Hematopoietic multipotent progenitor cell treated with erythropoietin and hydrocortisone succinate and interleukin-3 and kit ligand, for 15 days (in vitro differentiated cells): ENCODE measurements at places on chromosomes 3 and 15.

DNA sequence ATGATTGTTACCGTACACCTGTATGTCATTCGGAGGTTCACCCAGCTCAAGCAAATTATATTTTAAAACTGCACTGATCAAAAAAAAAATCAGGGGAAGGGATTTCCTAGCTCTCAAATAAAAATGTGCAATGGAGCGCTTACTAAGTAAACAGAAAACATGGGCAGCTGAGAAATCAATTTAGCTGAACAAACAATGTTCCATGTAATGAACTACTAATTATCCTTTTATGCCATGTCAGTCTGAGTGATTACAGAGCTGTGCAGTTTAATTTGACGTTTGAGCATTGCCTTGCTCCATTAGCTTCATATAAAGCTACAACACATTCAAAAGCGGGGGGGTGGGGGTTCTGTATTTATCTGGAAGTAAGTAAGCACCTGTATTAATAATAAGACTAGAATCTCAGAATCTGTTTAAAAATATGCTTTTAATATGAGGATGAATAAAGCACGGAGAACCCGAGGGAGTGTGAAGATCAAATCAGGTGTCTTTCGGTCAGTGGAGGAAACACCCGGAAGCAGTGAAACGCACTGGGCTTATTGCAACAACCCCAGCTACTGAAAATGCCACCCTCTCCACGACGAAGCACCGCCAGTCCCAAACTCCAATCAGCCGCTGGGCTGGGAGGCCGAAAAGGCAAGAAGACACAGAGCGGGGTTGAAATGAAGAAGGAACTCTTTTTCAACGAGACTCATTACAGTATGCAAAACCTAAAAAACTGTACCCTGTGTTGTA lies 196.5 kb upstream of the ATP11B start:
- no peak for DNase-seq

DNA sequence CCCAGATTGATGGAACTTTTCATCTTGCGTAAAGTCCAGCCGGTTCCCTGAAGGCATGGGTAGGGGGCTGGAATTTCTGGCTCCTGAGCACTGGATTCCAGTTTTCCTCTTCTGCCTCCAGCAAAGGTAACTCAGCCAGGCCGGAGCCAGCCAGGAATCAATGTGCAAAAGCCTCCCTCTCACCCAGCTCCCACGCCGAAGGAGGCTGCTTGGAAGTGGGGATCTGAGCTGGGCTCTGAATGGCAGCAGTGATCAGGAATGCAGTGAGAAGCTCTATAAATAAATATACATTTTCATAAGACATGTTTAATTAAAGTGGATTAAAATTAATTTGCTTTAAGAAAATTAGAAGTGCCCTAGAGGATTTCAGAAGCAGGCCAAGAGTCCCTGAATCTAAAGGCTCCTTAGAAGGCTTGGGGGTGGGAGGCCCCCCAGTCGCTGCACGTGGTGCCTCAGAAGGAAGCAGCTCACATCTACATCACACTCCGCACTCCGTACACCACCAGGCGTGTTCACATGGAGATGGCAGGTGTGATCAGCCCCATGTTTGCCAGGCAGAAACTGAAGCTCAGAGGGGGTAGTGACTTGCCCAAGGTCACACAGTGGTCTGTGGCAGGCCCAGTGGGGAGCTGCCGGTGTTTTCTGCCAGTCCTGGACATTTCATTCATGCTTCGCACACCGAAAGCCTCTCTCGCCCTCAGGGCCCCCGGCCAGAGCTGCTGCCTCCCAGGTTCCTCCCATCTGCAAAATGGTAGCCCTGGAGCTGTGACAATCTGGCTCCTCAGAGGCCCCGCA lies 148.6 kb upstream of the LINGO1 start:
- no peak for DNase-seq

- no peak for DNase-seq
Measured at GRCh38 chr15:63490345-63491034, 13.9 kb upstream of the USP3 start.

DNA sequence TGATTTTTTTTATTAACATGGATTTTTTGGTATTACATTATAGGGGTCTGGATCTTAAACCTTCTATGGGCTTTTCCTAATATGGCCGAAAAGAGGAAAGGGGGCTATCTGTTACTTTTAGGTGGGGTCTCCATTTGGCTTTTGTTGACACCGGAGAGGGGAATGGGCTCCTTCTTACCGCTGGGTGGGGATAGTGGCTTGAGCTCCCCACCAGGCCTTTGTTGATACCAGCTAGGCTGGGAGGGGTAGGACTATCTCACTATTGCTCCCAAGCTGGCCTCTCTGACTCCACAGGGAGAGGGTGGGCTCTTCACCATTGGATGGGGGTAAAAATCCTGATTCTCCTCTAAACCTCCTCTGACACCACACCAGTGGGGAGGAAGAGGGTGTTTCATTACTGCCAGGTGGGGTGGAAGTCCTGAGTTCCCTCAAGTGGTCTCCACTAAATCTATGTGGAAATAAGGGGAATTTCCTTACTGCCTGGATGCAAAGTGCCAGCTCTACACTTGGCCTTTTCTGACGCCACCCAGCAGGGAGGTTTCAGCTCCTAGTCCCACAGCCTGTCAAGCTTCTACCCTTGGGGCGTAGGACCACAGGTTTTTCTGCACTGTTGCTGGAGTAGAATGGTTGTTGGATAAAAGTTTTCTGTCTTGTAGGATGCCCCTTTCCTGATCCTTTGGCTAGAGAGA lies 572.3 kb downstream of the MAGI1 start:
- DNase-seq = no peak

DNA sequence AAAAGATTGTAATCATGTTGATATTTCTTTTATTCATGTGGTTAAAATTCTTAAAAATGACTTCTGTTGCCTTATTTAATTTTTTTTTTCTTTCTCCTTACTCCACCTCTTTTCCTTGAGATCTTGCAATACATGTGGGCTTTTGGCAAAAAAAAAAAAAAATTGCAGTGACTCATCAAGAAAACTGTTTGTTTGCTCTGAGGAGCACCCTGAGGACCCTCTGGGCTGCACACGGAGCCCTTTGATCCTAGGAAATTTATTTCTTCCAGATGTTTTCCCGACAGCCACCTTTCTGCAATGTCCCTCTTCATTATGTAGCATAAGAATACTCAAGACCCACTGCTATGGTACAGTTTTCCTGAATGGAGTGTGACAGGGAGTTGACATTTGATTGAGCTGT lies 371.7 kb downstream of the ZBTB20 start:
- no peak for DNase-seq

- no peak for DNase-seq
Measured at GRCh38 chr15:71078506-71079207, 36.6 kb upstream of the THSD4 start.

DNA sequence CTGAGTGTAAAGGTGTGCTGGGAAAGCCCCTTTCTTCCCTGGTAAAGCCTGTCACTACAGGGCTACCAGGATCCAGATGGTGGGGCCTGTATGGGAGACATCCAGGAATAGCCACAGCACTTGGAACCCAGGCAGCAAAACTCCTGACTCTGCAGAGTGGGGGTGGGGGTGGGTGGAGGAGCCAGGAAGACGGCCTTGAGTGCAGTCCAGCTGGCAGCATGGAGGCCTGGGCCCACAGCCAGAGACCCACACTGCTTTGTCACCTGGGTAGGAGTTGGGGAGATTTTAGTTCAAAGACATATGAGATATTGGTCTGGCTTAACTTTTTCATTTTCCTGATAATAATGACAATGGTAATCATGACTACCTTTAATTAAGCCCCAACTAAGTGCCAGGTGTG lies 116.7 kb upstream of the MRPS22 start:
- no peak for DNase-seq

DNA sequence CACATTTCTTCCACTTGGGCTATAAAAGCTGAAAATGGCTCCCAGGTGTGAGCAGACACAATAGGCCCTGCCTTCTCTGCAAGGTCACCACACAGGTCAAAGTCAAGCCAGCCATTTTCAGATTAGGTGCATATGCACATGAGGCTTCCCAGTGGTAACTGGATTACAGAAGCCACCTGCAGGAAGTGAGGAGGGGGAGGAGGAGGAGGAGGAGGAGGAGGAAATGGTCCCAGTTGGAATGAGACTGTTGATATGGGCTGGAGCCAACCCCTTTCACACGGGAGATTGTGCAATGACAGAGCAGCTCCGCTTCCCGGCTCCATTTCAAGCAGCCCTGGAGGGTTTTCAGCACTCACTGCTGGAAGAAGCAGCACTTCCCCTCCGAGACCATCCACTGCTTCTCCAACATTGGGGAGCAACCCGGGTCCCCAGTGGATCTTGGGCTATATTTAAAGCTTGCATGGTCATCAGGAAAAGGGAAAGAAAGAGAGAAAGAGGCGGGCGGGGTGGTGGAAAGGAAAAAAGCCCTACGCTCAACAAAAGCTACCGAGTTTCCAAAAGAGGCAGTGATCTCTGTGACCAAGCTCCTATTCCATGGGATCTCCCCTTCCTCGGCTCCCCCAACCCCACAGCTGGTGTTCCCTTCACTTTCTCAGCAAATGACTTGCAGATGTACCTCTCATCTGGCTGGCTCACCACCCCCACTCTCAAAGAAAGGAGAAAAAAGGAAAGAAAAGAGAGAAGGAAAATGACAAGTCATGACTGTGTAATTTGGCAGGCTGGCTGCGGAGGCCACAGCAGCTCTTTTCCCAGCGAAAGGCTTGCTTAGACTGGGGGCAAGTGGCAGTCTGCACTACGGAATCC lies 58.3 kb downstream of the LRIG1 start:
- DNase-seq = no peak

DNA sequence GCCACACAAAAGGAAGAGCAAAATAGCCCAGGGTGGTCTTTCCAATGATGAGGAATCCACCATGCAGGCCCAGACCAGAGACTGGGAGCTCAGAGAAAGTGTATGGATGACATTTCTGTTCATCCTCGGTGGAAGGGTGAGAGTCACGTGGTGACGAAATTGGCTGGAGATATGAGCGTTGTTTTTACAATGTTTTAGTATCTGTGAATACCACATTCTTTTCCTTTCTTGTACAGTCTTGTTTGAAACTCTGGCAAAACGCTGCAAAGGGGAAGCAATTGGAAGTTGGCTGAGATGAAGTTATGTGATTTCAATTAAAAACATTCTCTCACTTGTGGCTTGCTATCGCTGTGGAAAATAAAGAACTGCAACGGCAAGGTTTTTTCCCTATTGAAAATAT lies 137.5 kb downstream of the MAGI1 start:
- no peak for DNase-seq

- no peak for DNase-seq
Measured at GRCh38 chr15:94631608-94632007, 400.2 kb downstream of the MCTP2 start.

GRCh38 chr3:41169023-41169422 lies 30.3 kb upstream of the CTNNB1 start:
- no peak for DNase-seq

- no peak for DNase-seq
Measured at GRCh38 chr3:134796281-134797056, 1.4 kb downstream of the EPHB1 start.

DNA sequence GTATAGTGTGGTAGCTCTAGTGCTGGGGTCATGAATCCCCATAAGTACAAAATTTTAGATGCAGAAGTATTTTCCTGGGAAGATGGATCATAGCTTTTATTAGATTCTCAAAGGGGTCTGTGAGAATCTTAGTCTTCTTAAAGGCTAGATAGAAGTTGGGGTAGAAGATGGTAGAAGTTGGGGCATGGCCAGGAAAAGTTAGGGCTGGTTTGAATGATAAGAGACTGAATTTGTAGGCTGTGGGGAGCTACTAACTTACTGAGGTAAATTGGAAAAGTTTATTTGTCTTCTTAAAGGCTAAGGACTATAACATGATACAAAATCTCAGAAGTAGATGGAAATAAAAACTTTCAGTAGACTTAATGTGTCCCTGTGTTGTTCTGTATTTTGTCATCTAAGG lies 1.6 kb upstream of the UBE2Q2 start:
- DNase-seq = peak; percentile 51
